ACHN (cell line): ENCODE measurements at places on chromosomes 4 and X.
A peak's percentile ranks its signal among the peaks of the same experiment; 100 is the strongest.

GRCh38 chrX:120356084-120356483, 5.8 kb upstream of the ATP1B4 start:
- DNase-seq = no peak

GRCh38 chrX:42531441-42531840, 246.5 kb downstream of the PPP1R2C start:
- no peak for DNase-seq

- DNase-seq = no peak
Observed at GRCh38 chr4:13793020-13793710, 165.6 kb upstream of the BOD1L1 start.

- DNase-seq = no peak
Observed at GRCh38 chr4:170057866-170058265, 31.7 kb upstream of the MFAP3L start.

GRCh38 chr4:33086331-33086925, 2366.3 kb downstream of the PCDH7 start:
- no peak for DNase-seq

- DNase-seq = no peak
Observed at GRCh38 chr4:87461281-87461700, 38.9 kb downstream of the NUDT9 start.

- DNase-seq = peak; percentile 39
Observed at GRCh38 chrX:122565952-122566351, 618.1 kb upstream of the GRIA3 start.

GRCh38 chr4:4599481-4600275, 57.8 kb upstream of the STX18 start:
- no peak for DNase-seq

- DNase-seq = peak; percentile 50
Observed at GRCh38 chrX:65463550-65463949, 71.0 kb downstream of the LAS1L start.

DNA sequence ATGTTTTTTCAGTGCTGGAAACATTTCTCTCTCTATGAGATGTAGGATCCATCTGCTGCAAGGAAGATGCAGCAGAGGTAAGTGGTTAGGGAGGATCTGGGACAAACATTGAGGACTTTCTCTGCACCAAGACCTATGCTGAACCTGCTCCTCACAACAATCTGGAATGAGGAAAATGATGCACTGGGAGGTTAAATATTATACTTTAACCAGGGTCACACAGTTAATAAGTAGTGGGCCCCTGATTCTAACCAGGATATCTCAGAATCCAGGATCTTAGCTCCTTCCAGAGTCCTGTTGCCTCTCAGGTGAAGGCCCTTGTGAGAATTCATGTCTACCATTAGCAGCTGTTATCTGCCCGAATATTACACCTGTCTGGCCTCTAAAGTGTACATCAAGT, 7.0 kb downstream of the CXCL9 start:
- DNase-seq = peak; percentile 32
